ENCODE measurements at places on chromosomes 1 and 21.

GRCh38 chr1:216887032-216887431, 163.8 kb upstream of the ESRRG start:
- no peak for DNase-seq

GRCh38 chr1:107153014-107153413, 12.2 kb downstream of the NTNG1 start:
- DNase-seq = no peak

- DNase-seq = no peak
Measured at GRCh38 chr1:234676103-234676594, 66.2 kb upstream of the IRF2BP2 start.

GRCh38 chr1:227395426-227396028, 77.2 kb upstream of the CDC42BPA start:
- no peak for DNase-seq

DNA sequence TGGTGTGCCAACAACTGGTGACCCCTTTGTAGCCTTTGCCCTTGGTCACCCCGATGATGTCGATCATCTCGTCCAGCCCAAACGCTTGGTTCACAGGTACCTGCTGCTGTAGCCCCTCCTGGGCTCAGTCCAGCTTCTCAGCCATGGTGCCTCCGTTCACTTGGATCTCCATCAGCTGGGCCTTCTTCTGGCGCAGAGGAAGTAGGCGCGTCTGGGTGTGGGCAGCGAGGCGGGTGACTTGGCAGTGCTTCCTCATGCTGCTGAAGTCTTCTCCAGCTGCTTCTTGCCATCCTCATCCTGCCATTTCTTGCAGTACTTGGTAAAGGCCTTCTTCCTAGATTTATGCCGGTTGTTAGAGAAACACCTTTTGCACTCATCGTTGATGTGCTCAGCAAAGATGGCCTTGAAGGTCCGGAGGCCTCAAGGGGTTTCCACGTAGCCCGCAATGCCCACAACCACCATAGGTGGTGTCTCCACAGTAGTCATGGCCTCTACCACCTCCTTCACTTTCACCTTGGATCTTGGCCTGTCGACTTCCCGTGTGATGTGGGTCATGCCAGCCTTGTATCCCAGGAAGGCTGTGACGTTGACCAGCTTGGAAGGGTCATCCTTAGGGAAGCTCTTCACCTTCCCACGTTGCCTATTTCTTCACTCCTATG, 13.0 kb downstream of the DOP1B start:
- DNase-seq = no peak

- DNase-seq = no peak
Measured at GRCh38 chr1:175094626-175095025, 27.0 kb downstream of the TNN start.

GRCh38 chr1:29177022-29177705, 4.5 kb downstream of the SRSF4 start:
- DNase-seq = no peak

- no peak for DNase-seq
Measured at GRCh38 chr1:246434335-246434734, 72.7 kb downstream of the SMYD3 start.

DNA sequence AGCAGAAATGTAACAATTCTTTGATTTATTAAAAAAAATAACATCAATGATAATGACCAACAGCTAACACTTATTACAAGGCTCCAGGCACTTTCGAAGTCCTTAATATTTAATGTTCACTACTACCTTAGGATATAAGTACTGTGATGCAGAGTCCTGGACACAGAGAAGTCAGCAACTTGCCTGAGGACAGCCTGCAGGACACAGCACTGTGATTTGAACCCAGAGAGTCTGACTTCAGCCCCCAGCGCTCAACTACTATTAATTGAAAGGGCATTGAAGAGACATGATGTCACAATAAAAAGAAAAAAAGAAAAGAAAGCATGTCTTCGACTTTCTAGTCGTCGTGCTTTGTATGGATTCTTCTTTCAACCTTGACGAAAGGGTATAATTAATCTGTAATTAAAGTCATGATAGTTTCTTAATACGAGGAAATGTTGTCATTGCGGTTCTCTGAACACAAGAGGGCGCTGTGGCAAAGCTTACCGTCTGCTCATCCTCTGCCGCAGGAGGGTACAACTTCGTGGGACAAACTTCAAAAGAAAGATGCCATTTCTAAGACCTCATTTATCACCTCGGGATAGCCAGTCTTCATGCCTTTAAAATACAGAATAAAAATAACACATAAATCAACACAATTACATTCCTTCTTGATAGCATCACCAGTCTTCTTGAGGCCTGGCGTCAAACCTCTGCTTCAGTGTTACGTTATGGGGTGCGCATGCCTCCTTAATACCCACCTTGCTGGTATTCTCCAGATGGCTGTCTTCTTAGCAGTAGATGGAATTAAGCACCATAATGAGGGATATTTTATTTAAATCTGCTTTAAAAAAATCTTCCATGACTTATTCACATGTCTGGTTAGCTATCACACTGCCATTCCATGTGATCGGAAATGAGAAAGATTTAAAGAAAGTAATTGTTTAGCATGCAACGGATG, 240.1 kb downstream of the DISC1 start:
- no peak for DNase-seq

- no peak for DNase-seq
Measured at GRCh38 chr21:33025489-33026442, at the start of gene OLIG2. Gene OLIG2 (plus strand): TSS chr21:33025935. CDS start chr21:33026863, 928 bp downstream.

GRCh38 chr21:43644071-43644470, 15.2 kb downstream of the HSF2BP start:
- DNase-seq = no peak

DNA sequence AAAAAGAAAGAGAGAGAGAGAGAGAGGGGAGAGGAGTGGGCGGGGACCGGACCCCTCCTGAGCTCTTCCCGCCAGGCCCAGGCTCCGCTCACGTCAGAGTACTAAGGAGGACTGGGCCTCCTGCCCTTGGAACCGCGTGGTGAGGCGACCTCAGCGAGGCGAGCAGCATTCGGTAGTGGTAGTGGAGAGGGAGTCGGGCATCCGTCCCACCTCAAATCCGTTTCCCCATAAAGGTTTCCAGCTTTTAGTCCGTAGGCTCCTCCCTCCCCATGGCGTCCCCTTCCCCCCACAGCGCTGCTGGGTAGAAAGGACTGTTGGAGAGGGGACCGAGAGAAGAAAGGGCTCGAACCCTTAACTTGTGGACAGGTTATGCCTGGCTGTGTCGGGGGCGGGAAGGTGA, 124.4 kb upstream of the BARHL2 start:
- DNase-seq = no peak

- peak; percentile 87 for DNase-seq
Measured at GRCh38 chr1:235954306-235955283, 87.9 kb upstream of the LYST start.

DNA sequence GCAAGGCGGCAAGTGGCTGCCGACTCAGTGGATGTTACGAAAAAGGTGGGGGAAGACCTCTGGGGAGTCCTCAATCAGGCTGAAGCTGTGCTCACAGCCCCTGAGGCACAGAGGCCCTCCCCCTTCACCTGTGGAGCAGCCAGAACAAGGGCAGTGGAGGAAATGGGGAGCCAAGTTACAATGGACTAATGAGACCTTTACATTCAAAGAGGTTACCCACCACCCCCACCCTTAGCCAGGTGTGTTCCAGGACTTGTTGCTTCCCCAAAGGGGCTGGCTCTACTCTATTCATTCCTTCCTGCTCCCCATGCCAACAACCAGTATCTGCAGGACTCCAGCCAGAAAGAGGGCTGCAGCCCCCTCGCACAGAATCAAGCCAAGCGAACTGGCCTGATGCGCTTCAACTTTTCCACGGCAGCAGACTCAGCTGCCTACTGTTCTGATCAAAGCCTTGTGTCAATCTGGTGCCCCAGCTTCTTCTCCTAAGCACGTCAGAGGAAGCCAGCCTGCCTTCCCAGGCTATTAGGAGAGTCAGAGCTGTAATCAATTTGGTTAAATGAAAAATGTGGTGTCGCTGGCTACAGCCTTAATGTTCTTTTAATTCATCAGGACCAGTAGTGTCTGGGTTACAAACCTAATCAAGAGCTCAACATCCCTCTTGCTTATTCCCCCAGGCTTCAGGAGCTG, 1.8 kb upstream of the SYT2 start:
- no peak for DNase-seq

DNA sequence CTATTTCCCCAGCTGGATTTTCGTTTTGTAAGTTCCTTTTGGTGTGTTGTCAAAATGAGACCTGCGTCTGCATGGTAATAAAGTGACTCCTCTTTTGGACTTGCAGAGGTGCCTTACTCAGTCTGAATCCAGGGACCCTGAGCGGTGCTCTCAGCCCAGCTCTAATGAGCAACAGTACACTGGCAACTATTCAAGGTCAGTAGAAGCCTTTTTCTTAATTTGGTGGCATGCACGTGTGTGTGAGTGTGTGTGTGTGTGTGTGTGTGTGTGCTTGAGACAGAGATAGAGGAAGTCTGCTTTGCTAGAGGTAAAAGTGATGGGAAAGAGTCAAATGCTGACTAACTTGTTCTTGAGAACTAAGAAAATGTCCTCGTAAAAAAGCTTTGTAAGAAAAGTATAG, 105.4 kb downstream of the CD247 start:
- DNase-seq = no peak

- DNase-seq = no peak
Measured at GRCh38 chr1:22222723-22223122, 79.8 kb upstream of the WNT4 start.

GRCh38 chr1:59422921-59423575, 126.2 kb downstream of the FGGY start:
- DNase-seq = no peak

- no peak for DNase-seq
Measured at GRCh38 chr1:11207898-11208611, 18.9 kb downstream of the ANGPTL7 start.

DNA sequence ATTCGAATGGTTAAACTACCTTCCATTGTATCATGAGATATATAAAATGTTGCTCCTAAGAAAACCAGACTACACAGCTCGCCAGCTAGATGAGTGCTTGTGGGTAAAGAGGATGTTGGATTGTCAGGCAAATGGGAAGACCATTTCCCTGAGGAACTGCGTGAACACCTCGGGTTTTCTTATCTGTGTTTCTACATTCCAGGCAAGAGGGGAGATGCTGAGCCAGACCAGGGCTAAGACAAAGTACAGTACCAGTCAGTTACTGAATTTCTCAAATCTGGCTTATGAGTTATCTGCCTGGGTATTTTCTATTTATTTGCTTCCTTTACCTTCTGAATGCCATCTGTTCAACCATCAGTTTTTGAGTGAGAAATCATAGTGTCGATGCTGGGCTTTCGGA, 170.8 kb downstream of the PLA2G4A start:
- no peak for DNase-seq

- no peak for DNase-seq
Measured at GRCh38 chr1:186149591-186149990, 225.5 kb downstream of the TPR start.

GRCh38 chr1:20964540-20965484, 177.7 kb upstream of the HP1BP3 start:
- peak; percentile 63 for DNase-seq

GRCh38 chr1:79388694-79389361, 382.3 kb upstream of the ADGRL4 start:
- DNase-seq = no peak

GRCh38 chr1:44108241-44108640, 10.4 kb upstream of the KLF17 start:
- DNase-seq = no peak

- no peak for DNase-seq
Measured at GRCh38 chr1:47689894-47690293, 252.1 kb downstream of the FOXD2 start.

DNA sequence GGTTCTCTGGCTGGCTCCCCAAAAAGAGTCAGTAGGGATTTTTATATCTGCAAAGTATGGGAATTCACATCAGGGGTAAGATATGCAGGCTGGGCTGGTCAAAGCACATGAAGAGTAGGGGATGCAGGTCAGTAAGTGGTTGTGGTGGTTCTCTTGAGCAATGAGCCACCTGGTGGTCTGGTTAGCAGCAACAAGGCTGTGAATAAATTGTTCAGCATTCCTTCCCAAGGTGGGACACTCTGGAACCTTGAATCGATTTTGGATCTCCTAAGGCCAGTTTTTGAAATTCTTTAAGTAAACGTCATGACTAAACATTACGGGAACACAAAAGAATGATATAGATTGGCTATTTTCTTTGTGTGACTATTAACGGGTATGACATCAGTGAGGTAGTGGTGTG, 563.0 kb upstream of the NEGR1 start:
- no peak for DNase-seq

GRCh38 chr1:20555025-20555757, 2.8 kb downstream of the FAM43B start:
- DNase-seq = no peak

DNA sequence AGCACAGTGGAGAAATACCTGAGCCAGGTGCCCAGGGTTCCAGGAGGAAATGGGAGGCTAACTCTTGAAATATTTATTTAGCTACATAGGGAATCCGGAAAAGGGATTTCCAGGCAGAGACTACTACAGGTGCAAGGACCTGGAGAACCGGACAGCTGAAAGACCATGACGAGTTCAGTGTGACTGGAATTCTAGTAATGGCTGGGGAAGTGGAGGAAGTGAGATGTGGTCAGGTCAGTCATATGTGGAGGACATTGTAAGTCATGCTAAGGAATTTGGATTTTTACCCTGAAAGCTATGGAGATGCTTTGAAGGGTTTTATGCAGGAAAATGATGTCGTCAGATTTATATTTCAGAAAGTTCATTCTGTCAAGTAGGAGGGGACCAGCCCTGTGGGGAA, 1.8 kb downstream of the CAP1 start:
- no peak for DNase-seq

DNA sequence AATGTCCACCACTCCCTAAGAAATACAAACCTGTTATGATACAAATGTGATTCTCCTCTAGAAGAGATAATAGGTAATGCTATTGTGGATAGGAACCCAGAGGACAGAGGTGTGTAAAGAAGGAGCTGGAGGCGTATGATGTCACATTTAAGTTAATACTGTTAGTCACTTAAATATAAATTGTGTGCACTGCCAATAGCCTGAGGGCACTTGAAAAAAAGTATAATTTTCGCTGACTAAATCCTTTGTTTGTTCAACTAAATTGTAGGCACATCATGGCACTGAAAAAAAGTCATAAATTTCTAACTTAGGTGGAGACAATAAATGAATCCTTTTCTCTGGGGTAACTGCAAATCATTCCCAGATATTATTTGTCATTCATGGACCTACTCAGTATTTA, 4.4 kb downstream of the RCSD1 start:
- no peak for DNase-seq

GRCh38 chr1:17108360-17108759, 10.9 kb downstream of the PADI2 start:
- no peak for DNase-seq

- no peak for DNase-seq
Measured at GRCh38 chr1:206484901-206485300, 14.6 kb downstream of the IKBKE start.

Data from GM12878 (cell line).